T-helper 1 cell (primary cell): ENCODE measurements at places on chromosomes 6 and 20.

DNA sequence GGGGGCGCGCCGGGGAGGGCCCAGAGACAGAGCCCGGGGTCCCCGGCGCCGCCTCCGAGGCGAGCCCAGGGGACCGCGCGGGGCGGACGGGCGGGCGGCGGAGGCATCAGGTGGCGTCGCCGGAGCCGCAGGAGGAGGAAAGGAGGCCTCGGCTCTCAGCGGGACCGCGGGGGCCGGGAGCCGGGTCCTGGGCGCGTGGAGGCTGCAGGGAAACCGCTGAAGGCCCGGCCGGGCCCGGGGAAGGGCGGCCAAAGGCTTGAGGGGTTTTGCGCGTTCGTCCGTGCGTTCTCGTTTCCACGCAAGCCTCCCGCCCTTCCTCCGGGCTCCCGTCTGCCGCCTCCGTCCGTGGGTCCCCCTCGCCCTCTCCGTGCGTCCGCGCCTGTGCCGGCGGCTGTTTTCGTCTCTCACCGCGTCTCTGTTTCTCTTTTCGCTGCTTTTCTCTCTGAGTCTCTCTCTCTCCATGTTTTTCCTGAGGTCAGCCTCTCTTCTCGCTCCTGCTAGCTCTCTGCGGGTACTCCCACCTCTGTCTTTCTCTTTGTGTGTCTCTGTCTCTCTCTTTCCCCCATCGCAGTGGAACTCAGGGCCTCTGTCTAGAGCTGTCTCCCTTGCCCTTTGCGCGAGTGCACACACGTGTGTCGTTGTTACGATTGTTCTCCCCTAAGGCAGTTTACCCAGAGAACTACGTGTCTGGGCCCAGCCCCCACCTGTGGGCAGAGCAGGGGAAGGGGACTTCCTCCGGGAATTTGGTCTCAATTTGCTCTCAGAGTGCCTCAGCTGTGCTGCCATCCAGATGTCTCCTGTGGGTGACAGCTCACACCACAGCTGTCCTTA lies 2.1 kb downstream of the IRF4 start:
- DNase-seq: no peak

DNA sequence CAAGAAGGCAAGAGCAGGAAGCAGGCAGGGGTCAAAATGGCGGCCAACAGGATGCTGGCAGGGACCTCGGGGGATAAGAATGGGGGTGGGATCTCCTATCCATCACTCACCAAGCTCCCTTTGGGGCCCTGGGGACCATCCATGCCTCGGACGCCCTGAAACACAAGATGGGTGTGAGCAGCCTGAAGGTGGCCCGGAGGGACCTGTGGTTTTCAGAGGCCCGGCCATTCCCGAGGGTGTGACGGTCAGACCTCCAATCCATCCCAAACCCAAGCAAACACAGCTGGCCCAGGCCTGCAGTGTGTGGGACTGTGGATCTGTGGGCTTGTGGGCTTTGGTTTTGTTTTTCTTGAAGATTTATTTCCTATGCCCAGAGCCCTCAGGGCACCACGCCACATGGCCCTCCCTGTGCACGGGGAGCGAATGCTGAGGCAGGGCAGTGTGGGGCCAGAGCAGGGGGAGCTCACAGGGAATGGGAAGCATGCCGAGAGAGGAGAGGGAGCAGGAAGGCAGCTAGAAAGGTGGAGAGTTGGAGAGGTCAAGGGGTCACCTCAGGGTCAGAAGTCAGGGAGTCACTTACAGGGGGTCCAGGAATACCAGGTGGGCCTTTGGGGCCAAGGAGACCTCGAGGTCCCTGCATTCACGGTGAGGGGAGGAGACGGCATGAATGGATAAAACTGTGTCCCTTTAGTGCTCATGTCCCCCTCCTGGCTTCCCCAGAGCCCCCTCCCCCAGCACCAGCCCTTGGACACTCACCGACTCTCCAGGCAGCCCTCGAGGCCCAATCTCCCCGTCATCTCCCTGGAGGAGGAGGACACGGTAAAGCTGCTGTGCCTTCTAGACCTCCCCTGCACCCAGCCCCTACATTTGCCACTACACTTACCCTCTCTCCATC lies 14.5 kb downstream of the COL11A2 start:
- no peak for DNase-seq

DNA sequence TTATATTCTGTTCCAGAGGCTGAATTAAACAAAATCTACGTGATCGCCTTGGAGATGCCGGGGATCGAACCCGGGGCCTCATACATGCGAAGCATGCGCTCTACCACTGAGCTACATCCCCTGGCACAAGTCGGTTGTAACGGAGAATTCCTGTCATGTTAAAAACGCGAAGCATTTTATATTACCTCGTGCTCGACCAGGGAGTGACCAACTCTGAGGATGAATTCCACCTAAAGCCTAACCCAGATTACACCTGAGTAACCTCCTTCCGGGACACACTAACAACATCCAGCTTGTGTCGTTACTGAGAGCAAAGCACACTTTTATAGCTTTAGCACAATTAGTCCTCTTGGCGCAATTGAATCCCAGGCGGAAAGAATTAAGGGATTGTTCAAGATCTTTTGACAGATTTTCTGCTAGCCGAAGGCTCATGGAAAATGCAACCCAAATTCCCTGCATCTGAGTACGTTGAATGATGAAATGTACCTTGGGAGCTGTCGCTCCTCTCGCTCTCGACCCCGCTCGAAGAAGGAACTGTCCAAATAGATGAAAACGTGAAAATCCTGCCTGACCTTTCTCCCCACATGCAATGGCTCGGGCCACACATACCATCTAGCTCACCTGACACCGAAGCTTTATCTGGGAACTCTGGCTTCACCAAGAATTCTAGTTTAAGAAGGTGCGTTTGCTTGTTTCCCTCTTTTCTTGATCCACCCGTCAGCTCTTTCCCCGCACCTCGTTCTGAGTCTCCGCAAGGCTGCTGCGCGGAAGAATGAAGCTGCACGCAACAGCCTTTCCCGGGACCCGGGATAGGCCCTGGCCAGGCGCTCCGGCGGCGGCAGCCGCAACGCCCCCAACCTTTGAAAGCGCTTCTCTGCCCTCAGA lies 148.3 kb downstream of the GPX5 start:
- DNase-seq: no peak

DNA sequence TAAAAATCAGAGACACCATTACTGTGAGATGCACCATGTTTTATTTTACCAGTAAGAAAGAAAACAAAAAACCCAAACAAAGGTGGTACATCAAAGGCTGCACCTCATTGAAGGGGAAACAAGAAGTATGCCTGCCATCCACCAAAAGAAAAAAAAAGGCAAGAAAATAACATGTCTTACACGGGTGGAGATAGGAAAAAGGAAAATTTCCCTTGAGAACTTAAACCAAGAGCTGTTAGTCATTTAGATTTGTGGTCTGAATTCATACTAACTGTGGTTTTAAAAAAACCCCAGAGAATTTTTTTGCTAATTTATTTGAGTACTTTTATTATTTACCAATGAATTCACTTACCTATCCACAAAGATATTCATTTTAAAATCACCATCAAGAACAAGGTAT lies 144.0 kb downstream of the LRRC1 start:
- no peak for DNase-seq

DNA sequence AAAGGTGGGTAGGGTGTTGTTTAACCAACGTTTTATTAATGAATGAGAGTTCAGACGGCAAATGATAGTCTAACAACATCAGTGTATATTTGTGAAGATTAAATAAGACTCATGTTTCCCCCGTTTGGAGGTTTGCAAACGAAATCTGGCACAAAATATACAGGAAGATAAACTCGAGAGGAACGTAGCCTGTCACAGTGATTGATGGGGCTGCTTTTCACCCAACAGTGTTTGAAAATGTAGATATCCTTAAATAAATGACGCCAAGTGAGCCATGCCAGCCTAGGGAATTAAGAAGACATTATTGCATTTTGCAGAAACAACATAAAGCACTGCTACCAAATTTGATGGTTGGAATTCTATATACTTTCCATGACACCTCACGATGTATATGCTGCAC lies 696.5 kb upstream of the FLRT3 start:
- DNase-seq: no peak

- DNase-seq: no peak
These were observed 54.3 kb downstream of the PPP1R14C start for GRCh38 chr6:150196942-150197745.

- DNase-seq: no peak
These were observed 24.3 kb downstream of the TUBB2B start for GRCh38 chr6:3202999-3203696.

DNA sequence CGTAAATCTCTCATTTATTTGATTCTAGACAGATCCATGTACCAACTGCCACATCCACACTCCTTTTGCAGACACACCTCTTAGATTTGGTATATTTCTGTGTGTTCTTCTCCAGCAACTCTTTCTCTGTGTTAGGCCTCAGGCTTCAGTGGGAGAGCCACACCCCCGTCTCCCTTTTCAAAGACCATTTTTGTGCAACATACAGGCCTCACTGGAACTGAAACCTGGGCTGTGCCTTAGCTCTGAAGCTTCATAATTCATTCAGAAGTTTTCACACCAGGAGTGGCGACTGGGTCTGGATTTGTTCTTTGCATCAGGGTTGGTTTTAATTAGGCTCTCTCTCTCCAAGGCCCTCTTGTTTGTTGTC lies 170.2 kb downstream of the THBS2 start:
- DNase-seq: no peak

DNA sequence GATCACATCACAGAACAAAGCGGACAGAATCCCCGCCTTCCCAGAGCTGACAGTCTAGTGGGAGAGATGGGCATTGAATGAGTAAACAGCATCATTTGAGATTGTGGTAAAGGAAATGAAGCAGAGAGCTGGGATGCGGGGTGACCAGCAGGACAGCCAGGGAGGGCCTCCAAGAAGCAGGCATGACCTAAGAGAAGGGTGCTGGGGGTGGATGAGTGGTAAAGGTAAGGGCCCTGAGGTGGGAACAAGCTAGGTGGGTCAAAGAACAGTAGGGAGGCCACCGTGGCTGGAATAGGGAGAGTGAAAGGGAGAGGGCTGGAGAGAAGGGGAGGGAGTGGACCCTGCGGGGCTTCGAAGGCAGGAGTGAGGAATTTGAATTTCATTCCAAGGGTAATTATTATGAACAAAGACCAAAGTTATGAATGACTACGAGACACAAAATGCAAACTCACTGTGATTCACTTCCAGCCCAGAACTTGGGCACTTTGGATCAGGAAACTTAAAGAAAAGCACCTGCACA lies 61.4 kb downstream of the CEBPB start:
- DNase-seq: no peak

DNA sequence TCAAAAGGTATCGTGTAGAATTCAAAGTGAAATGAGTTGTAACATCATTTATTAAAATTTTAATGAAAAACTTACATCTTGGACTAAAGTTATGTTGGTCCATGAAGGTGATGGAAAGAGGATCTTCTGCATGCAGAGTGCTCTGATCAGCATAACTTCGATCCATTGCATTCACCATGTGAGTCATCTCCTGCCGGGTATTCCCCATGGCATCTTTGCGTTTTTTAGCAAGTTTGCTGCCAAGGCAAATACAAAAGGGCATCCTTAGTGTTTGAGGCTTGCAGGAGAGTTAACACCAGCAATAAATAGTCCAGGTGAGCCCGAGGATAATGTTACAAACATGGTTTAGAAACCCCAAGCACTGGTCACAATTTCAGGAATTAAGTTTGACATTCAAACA lies 104.2 kb upstream of the THEMIS start:
- DNase-seq: no peak

- DNase-seq: no peak
These were observed 27.2 kb upstream of the LAMP5 start for GRCh38 chr20:9487231-9487630.

DNA sequence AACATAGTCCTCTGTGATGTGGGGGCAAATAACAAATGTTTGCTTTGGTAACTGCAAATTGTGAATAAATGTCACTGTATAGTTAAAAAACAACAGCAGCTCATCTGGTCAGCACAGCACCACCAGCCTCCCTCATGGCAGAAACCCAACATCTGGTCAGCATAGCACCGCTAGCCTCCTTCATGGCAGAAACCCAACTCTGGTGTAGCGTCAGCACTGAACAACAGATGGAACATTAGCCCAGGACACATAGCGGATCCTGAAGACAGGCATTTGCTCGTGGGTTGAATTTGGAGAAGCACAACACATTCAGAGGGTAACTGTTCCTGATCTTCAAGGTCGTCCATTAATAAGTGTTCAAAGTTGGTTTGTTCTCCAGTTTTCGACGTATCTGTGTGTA lies 265.9 kb downstream of the DLL1 start:
- DNase-seq: no peak
